ENCODE measurements at places on chromosomes 5 and 9.
A peak's percentile ranks its signal among the peaks of the same experiment; 100 is the strongest.

- DNase-seq = no peak
These were observed 109.1 kb upstream of the RPS23 start for GRCh38 chr5:82387001-82387818.

- DNase-seq = no peak
These were observed 361.0 kb upstream of the CDH6 start for GRCh38 chr5:30832519-30832918.

- DNase-seq = no peak
These were observed 85.7 kb upstream of the PPP1R2B start for GRCh38 chr5:156764176-156764971.

GRCh38 chr5:123180676-123181393 lies 91.8 kb downstream of the PRDM6 start:
- no peak for DNase-seq

GRCh38 chr5:59565551-59565950 lies 328.0 kb downstream of the PDE4D start:
- no peak for DNase-seq

DNA sequence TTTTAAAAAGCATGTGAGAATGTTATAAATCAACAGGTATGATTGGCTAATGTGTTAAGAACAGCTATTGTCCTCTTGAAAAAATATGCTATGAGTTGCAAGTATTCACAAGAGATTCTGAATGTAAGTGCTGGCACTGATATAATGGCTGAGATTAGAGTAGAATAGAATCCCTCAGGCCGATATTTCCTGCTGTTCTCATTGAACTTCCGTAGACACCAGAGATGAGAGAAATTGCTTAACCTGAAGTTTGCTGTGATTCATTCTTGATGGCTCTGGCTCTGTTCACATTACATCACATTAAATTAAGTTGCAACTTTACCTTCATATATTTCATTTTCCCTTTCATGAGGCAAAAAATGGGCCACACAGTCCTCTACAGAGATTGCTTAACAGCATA lies 114.5 kb downstream of the BAAT start:
- DNase-seq = no peak

DNA sequence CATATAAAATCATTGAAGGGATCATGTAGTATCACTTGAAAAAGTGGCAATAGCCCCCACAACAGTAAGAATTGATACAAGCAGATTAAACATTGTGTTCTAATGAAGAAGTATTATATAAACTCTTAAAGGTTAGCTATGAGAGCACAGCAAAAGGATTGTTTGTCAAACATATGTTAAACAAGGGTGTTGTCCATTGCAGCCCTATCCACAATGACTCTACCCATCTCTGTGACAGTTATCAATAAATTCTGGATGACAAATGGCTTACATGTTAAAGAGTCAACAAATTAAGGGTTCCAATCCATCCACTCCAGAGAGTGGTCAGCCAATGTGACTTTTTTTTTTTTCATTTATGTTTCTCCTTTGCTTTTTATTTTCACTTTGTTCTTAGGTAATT lies 238.7 kb downstream of the SEMA5A start:
- no peak for DNase-seq

DNA sequence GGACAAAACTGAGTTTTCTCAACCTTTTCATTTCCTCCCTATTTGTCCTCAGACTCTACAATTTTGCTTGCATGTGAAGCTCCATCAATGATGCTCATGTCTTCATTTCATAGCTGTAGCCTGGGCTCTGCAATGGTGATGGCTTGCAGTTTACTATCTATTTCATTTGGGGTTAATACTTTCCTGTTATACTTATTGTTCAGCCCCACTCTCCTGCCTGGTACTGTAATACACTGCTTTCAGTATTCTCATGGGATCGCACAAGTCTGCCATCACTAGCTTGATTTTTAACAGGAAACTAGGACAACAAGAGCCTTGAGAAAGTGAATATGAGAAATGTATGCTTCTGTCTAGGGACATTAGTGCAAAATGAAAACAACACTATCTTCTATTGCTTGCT lies 84.2 kb upstream of the SEMA6A start:
- no peak for DNase-seq

DNA sequence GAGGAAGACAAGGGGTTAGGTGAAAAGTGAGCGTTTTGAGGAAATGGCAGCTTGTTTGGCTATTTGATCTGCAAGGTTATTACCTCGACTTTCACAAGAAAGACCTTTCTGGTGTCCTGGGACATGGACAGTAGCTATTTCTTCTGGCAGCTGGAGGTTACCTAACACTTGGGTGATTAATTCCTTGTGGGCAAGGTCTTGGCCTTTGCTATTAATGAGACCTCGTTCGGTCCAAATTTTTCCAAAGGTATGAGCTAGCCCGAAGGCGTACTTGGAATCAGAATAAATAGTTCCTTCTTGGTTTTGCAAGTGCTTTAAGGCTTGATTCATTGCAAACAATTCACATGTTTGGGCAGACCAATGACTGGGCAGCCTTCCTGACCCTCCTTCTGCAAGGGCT lies 4.9 kb downstream of the GTF3C5 start:
- no peak for DNase-seq

GRCh38 chr9:136711751-136712689 lies at the start of gene DIPK1B:
DIPK1B (plus strand) TSS chr9:136712572; CDS start chr9:136712666, 94 bp downstream.
- DNase-seq = peak; percentile 58

DNA sequence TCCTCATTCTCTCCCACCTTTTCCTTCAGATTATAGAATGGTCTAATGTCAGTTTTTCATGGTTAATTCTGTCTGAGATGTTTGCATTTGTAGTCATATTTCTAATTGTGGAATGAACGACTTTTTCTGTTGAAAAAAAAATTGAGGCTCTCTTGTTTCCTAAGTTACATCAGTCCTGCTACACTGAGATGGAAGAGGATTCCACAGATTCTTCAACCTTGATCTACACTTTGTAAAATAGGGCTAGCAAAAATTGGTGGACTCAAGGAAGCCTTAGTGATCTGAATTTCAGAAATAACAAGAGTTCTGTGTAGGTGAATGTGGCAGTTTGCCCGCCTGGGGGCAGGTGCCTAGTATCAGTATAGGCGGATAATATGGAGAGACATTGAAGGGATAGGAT lies 51.9 kb downstream of the ERBIN start:
- no peak for DNase-seq

GRCh38 chr5:137619191-137619870 lies 116.6 kb downstream of the KLHL3 start:
- DNase-seq = no peak

- no peak for DNase-seq
These were observed 707 bp upstream of the ZFYVE16 start for GRCh38 chr5:80406980-80407734.

- peak; percentile 56 for DNase-seq
These were observed 42.7 kb downstream of the RIGI start for GRCh38 chr9:32483343-32483742.

- no peak for DNase-seq
These were observed 14.3 kb downstream of the ARHGAP26 start for GRCh38 chr5:142784401-142784955.

- DNase-seq = no peak
These were observed 1.6 kb downstream of the NR2F1 start for GRCh38 chr5:93584596-93585040.

DNA sequence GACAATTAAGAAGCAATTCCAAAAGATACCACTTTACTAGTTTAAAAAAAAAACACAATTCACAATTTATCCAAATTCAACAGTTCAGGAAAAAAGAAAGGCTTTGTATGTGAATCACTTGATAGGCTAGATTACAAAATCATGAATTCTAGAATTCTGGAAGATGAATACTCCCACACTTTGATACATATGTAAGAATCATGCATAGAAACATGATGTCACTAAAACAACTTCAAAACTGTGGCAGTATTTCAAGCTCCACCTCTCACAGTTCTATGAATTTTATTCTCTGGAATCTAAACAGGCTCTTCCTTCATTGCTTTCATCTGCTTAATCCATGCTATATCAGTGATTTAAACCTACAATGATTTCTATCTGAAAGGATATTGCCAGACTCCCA lies 51.0 kb downstream of the GNAQ start:
- no peak for DNase-seq

GRCh38 chr9:136848393-136849037 lies 694 bp upstream of the PHPT1 start:
- peak; percentile 42 for DNase-seq

DNA sequence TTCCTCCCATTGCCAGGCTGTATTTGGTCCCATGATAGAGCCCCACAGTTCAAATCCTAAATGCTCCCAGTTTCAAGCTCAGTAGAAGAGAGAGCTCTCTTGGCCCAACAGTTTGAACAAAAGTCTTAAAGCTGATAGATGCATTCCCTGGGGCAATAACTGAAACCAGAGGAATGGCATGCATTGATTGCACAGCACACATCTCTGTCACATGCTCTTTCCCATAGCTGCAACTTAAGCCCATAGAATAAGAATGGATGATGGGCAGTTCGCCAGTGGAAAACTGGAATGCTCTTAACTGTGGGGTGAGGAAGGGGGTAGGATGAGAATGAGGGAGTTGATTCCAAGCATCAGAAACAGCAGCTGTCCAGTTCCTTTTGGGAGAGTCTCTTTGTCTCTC lies 1942.4 kb upstream of the WWC1 start:
- no peak for DNase-seq

GRCh38 chr5:147072622-147073021 lies 162.2 kb upstream of the STK32A start:
- DNase-seq = no peak

DNA sequence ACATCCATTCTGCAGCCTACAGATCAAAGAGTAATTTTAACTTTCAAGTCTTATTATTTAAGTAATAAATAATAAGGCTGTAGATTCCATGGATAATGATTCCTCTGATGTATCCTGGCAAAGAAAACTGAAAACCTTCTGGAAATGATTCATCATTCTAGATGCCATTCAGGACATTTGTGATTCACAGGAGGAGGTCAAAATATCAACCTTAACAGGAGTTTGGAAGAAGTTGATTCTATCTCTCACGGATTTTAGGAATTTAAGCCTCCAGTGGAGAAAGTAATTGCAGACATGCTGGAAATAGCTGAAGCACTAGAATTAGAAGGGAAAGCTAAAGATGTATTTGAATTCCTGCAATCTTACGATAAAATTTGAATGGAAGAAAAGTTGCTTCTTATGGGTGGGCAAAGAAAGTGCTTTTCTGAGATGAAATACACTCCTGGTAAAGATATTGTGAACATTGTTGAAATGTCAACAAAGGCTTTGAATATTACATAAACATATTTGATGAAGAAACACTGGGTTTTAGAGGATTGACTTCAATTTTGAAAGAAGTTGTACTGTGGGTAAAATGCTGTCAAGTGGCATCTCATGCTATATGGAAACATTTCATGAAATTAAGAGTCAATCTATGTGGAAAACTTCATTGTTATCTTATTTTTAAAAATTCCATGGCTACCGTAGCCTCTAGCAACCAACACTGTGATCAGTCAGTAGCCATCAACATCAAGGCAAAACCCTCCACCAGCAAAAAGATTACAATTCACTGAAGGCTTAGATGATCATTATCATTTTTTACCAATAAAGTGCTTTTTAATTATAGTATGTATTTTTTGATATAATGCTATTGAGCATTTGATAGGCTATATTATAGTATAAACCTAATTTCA lies 1141.0 kb downstream of the CDH12 start:
- DNase-seq = peak; percentile 29

DNA sequence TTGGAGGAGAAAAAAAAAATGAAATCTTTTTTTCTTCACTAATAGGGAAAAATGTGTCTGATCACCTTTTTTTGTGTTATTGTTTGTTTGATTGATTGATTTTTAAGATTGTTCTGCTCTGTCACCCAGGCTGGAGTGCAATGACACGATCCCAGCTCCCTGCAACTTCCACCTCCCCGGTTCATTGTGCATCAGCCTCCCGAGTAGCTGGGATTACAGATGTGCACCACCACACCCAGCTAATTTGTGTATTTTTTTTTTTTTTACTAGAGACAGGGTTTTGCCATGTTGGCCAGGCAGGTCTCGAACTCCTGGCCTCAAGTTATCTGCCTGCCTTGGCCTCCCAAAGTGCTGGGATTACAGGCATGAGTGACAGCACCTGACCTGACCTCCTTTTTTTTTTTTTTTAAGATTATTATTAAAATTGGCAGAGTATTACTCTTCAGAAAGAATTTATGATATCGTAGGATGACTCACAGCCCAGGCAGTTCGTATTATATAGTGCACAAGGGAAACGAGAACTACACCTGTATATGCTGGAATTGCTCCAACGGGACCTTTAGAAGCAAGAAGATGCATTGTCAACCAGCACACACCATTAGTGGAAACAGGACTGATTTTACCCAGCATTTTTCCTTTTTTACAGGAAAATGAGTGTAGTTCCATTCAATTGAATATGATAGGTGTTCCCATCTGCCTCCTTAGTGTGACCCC lies 27.7 kb downstream of the FUBP3 start:
- no peak for DNase-seq

- DNase-seq = no peak
These were observed 19.7 kb upstream of the OR2K2 start for GRCh38 chr9:111349766-111350165.

GRCh38 chr5:136162008-136162407 lies 29.4 kb downstream of the SMAD5 start:
- DNase-seq = no peak

DNA sequence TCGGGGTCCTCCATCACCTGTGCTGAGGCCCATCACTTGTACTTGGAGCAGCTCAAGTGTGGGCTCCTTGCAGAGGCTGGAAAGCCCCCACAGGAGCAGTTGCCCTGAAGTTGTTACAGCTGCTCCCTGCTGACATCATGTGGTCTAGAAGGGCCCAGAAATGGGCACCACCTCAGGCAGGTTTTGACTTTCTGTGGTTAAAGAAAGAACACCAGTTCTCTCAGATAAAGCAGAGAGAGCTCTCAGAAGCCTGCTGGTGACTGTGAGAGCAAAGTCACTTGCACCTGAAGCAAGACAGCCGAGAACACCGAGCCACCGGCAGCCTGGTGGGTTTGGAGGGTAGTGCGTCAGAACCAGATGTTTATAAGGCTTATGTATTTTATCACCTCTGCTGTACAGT lies 70.4 kb downstream of the MVB12B start:
- no peak for DNase-seq

DNA sequence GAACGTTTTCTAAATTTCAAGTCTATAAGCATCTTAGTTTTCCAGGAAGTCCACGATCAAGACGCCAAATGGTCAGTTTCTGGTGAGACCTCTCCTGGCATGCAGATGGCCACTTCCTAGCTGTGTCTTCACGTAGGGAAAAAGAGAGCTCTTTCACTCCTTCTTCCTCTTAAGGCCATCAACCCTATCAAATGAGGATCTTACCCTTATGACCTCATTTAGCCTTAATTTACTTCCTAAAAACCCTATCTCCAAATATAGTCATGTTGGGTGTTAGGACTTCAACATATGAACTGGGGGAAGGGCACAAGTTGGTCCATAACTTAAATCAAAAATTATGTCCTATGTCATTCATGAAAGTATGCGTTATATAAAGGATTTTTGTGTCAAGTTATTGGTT lies 229.5 kb downstream of the ARL15 start:
- DNase-seq = peak; percentile 60

GRCh38 chr5:151808451-151809169 lies 36.9 kb downstream of the G3BP1 start:
- no peak for DNase-seq

DNA sequence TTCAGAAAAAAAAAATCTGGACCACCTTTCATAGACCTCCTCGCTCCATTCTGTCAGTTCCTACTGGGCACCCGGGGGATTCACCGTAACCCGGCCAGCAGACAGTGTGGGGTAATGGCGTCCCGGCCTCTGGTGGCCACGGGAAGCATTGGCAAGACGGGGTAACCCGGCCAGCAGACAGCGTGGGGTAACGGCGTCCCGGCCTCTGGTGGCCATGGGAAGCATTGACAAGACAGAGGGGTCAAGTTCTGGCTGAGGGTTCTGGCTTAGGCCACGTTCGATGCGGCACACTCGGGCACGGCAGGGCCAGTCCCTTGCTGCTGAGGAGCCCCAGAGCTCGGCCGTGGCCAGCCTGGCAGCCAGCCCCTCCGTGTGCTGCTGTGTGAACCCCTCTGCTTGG lies 116.2 kb upstream of the RAPGEF1 start:
- no peak for DNase-seq

Data from KBM-7 (cell line).